ENCODE measurements at places on chromosomes 1 and 21.

- no peak for DNase-seq
Observed at GRCh38 chr1:84206375-84206774, 62.3 kb downstream of the PRKACB start.

- DNase-seq, result no peak
Observed at GRCh38 chr21:26835027-26835713, 10.0 kb downstream of the ADAMTS1 start.

DNA sequence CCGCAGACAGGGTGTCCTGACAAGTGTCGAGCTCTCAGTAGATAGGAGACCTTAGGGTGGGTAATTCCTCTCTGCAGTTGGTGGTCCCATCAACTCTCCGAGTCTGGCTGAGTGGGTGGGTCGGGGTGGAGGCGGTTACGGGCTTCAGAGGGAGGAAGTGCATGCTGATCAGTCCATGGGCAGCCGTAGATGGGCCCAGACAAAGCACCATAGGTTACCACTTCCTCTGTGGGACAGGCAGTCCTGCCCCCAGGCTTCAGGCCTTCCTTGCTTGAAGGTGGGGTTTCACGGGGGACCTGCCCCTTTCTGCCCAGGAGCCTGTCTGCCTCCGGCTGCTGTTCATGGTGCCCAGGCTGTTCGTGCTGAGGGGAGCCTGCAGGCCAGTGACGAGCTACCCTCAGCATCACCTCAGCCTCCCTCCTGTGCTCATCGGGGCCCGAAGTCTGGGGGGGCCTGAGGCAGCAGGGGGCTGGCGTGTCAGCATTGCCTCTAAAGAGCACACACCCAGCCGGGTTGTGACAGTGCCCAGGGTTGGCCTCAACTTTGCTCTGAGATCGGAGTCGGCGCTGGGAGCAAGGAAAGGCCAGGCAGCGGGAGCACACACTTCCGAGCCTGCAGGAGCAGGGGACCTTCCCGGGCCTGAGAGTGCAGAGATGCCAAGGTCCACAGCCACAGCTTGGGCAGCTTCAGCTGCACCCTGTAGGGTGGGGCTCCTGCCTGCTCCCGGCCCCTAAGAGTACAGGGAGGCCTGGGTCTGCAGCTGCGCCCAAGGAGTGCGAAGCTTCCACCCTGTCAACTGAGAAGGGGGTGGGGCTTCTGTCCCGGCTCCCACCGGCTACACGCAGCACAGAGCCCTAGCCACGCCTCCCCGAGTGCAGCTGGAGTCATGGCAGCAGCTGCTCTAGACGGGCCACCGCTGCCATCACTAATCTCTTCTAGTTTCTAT, 225.4 kb upstream of the NRIP1 start:
- DNase-seq, result peak; percentile 32

GRCh38 chr1:24181619-24182018, 5.5 kb downstream of the IFNLR1 start:
- no peak for DNase-seq

DNA sequence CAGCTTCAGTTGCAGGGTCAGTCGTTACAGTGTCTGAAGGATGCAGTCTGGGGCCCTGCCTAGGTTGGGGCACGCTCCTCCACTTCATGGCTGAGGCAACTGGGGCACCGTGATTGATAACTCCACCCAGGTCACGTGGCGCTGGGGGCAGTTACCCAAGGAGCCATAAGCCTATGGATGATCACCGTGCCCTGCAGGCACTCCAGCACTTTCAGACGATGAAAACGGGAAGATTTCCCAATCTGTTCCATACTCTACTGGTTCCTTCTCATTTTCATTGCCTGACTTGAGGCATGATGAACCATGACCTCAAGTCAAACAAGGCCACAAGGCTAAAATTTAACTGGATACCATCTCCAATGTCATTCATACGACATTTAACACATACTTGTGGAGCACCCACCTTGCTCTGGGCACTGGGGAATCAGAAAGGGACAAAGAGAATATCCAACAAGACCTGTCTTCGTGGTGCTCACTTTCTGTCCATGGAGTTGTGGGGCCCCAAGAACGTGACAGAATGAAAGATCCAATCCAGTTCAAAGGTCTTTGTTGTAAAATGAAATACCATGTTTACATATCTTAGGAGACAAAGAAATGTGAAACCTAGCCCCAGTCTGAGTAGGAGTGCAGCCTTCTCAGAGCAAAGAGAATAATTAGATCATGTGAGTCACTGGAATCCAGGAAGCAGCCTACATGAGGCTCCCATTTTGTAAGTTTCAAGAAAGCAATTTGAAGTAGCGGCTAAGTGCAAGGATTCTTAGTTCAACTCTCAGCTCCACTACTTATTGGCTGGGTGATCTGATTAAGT, 39.4 kb upstream of the SPOCD1 start:
- DNase-seq, result no peak

DNA sequence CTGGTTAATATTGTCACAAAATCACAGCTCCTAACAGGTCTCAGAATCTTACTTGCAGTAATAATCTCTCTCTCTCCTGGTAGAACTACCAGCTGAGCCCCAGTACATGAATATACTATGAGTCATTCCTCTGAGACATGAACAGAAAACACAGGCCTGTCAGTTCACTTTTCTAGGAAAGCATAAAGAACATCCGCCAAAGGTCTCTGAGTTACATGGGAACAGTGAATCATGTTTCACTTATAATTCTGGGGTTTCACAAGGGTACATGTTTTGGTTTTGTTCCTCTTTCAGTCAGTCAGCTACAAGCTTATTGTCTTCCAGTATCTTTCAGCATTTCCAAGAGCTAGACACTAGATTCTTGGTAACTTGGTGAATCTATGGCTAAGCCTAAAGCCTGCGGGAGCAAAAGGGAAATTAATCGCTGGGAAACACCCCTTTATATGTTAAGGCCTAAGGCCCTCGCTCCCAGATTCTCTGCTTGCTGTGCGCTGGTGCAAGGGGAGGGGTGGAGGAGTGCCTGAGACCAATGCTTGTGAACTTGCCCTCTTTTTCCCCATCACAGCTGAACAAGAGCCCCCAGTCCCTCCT, 31.7 kb downstream of the IFNGR2 start:
- no peak for DNase-seq

- DNase-seq, result no peak
Observed at GRCh38 chr1:55860798-55861519, 645.8 kb upstream of the USP24 start.

- no peak for DNase-seq
Observed at GRCh38 chr21:44893948-44894656, 20.6 kb upstream of the PTTG1IP start.

DNA sequence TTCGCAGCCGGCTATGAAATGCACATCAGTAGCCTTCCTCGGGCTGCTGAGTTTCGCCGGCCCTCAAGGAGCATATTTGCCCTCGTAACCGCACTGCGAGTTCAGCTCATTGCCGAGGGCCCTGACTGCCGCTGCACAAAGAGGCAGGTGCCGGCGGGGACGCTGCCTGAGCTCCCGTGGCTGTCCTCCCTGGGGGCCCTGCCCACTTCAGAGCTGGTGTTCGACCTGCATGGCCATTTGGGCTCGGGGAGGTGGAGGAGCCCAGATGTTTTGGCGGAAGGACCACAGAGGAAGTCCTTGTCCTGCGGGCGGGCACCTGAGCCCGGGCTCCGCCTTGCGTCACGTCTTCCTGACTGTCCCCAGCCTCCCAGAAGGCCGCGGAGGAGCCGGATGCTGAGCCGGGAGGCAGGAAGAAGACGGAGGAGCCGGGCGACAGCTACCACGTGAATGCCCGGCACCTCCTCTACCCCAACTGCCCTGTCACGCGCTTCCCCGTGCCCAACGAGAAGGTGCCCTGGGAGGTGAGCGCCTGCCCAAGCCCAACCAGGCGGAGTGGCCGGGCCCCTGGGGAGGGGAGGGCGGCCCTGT, 29.9 kb upstream of the LRRC3 start:
- peak; percentile 18 for DNase-seq

DNA sequence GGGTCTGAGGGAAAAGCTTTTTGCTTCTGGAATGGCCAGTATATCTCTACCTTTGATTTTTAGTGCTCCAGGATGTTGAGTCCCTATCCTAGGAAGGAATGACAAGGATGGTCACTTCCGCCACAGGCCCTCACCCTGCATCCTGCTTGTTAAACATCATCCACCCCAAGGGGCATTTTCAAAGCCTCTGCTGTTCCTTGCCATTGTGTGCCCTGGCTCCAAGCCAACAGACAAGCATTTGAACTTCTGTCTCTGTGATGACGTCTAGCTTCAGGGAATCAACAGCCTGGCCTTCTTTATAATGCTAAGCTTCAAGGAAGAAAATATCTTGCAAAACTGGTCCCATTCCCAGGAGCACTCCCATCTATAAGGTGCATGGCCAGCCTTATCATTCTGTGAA, 12.3 kb upstream of the JAM2 start:
- no peak for DNase-seq

DNA sequence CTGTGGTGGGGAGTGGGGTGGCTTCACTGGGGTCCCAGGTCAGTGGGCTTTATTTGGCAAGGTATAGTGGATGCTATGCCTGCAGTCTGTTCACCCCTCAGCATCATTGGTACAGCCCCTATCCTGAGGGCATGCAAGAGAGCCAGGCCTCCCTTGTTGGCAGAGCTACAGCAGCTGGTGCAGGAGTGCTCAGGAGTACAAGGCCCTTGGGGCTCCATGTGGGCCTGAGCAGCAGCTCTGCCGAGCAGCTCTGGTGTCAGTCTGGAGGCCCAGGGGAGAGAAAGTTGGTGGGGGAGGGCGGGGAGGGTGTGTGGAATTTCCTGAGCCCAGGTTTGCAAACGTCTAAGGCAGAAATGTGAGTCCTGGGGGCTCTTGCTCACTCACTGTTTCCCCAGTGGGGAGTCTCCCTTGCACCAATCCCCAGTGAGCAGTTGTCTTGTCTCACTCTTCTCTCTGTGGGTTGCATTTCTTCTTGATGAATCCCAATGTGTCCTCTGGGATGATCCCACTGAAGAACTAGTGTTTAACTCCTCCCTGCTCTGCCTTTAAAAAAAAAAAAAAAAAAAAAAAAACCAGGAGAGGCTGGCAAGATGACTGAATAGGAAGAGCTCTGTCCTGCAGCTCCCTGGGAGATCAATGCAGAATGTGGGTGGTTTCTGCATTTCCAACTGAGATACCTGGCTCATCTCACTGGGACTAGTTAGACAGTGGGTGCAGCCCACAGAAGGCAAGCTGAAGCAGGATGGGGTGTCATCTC, 39.5 kb upstream of the CYP4X1 start:
- no peak for DNase-seq
